ENCODE measurements at places on chromosomes 2 and 18.

GRCh38 chr18:46756559-46757201 is at the start of gene ST8SIA5:
ST8SIA5 (minus strand) TSS chr18:46757053; CDS start chr18:46756508, 545 bp downstream.
- DNase-seq, result no peak

DNA sequence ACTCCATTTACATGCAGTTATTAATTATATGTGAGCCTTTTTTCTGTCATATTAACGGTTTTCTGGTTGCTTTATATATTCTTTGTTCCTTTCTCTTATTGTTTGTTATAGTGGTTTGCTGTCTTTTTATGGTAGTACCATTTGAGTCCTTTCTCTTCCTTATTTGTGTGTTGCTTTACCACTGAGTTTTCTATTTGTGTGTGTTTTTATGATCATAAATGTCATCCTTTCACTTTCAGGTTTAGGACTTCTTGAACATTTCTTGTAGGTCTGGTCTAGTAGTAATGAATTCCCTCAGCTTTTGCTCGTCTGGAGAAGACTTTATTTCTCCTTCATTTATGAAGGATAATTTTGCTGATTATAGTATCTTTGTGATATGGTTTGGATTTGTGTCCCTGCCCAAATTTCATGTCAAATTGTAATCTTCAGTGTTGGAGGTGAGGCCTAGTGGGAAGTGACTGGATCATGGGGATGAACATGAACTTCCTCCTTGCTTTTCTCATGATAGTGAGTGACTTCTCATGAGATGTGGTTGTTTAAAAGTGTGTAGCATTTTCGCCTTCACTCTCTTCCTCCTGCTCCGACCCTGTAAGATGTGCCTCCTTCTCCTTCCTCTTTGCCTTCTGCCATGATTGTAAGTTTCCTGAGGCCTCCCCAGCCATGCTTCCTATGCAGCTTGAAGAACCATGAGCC is 11.5 kb downstream of the GCC2 start:
- DNase-seq, result no peak

DNA sequence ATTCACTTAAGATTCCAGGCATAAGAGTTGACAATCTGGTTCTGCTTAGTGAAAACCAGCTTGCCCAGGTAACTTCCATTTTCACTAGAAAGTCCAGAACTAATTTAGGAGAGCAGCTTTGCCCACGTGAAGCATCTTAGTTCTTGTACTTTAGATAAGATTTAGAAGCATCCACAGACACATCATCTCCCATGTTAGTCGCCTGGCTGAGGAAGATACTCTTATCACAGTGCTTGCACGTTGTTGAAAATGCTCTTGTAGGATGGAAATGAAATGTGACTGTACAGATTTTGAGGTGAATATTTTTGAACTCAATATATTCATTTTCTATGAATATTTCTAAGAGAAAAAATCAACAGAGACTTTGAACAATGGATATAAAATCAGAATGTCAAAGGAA is 159.7 kb downstream of the SOCS6 start:
- no peak for DNase-seq

DNA sequence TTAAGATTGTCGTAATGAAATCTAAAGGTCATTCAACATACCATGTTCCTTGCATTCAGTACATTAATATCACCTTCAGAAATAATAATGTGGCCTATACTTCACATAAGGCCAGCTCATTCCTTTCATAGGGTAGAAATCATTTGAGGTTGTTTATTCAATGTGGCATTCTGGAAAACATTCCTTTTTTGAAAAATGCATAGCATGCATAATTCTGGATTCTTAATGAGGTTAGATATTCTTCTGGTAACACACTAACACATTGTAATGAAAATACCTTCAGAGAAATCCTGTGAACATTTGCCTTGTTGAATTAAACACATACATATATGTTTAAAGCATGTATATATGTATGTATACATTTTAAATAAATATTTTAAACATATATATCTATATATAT is 204.6 kb upstream of the KCNH7 start:
- no peak for DNase-seq

GRCh38 chr2:185347445-185347844 is 391.2 kb upstream of the FSIP2 start:
- no peak for DNase-seq

- no peak for DNase-seq
Observed at GRCh38 chr2:113940891-113941290, 51.0 kb downstream of the ACTR3 start.

DNA sequence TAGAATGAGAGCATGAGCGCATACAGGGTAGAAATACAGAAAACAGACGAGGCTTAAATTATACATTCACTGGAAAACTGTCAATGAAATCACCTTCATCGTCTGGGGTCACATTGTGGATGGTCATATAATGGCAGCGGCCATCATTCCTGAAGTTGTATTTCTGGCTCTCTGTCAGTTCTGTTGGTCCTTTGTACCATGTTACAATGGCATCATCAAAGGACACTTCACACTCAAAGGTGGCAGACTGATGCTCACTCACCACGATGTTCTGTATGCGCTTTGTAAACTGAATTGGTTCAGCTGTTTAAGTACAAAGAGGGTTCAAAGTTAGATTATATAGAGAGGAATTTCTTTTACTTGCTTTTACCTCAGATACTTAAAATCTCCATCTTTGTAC is 104.9 kb downstream of the TTN start:
- no peak for DNase-seq

GRCh38 chr2:142629193-142629592 is 248.3 kb upstream of the KYNU start:
- DNase-seq, result no peak

DNA sequence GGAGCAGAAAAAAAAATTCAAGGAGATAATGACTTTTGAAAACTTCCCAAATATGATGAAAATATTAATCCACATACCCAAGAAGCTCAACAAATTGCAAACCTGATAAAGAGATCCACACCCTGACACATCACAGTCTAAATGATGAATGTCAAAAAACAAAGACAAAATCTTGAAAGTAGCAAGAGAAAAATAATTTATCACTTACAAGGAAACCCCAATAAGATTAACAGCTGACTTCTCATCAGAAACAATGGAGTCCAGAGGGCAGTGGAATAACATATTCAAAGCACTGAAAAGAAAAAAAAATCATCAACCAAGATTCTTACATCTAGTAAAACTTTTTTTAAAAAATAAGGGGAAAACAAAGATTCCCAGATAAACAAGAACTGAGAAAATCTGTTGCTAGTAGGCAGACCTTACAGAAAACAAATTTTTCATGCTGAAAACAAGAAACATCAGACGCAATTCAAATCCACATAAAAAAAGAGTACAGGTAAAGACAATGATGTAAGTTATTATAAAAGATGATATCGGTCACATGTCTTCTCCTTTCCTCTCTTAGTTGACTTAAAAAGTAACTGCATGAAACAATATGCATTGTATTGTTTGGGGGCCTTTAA is 21.3 kb downstream of the SLC66A2 start:
- DNase-seq, result no peak

DNA sequence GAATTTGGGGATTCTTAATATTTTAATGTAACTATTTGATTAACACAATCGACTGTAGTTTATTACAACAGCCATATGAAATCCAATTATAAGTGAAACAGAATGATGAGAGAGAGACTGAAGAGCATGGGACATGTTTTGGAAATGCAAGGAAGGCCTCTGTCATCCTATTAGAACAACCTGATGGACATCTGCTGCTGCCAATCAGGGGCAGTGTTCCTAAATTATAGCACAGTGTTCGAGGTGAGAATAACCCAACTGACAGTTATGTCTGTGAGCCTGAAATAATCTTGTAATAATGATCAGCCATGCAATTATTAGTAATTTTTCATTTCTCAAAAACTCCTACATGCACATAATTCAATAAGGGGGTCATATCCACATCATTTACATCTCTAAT is 73.6 kb downstream of the CCDC141 start:
- DNase-seq, result no peak

GRCh38 chr2:110645616-110646015 is 32.2 kb downstream of the BUB1 start:
- no peak for DNase-seq

DNA sequence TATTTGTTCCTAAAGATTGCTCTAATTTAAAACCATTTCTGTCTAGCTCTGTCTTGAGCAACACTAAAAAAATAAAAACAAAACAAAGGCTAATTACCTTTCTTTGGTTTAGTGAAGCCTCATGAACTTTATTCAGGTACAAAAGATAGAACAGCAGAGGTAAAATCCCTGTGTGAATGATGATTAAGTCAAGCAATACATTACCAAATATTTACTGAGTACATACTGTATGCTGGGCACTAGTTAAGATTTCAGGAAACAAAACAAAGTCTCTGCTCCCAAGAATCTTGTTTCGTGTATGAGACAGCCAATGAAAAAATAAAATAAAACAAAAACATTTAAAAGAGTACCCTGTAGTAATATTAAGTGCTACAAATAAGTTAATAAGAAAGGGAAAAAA is 257.5 kb downstream of the RND3 start:
- DNase-seq, result no peak

- DNase-seq, result no peak
Observed at GRCh38 chr2:207930747-207931146, 94.6 kb downstream of the PLEKHM3 start.

GRCh38 chr2:183057333-183057985 is 19.2 kb upstream of the NCKAP1 start:
- DNase-seq, result no peak

- no peak for DNase-seq
Observed at GRCh38 chr2:83016343-83017110, 1442.6 kb downstream of the SUCLG1 start.

GRCh38 chr2:67898595-67898994 is 164.2 kb downstream of the C1D start:
- DNase-seq, result no peak
